ENCODE measurements at places on chromosomes 16 and 17.
A peak's percentile ranks its signal among the peaks of the same experiment; 100 is the strongest.

GRCh38 chr17:73954951-73955350, 248.5 kb upstream of the RPL38 start:
- DNase-seq, result no peak

GRCh38 chr16:2715519-2715918, 4.5 kb downstream of the PRSS27 start:
- DNase-seq, result peak; percentile 33

- DNase-seq, result no peak
Measured at GRCh38 chr16:3475604-3476375, 19.5 kb downstream of the C16orf90 start.

GRCh38 chr17:77826132-77826873, 132.2 kb upstream of the TNRC6C start:
- no peak for DNase-seq

- no peak for DNase-seq
Measured at GRCh38 chr16:892536-893255, 78.1 kb downstream of the LMF1 start.

DNA sequence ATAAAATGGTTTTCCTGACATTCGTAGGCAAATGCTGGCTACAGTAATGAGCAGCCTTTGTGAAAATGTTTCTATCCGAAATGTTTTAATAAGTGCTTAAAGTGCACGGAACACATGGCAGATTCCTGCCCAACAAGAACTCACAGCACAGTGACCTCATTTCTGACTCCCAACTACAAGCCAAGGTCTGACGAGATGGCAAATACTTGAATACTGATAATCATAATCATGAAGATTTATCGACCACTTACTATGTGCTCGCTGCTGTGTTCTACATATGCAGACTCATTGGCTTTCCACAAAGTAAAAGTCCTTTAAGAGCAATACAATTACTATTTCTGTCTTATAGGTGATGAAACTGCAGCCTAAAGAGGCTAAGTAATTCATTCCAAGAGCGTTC, 238.1 kb upstream of the CDH5 start:
- DNase-seq, result peak; percentile 20

DNA sequence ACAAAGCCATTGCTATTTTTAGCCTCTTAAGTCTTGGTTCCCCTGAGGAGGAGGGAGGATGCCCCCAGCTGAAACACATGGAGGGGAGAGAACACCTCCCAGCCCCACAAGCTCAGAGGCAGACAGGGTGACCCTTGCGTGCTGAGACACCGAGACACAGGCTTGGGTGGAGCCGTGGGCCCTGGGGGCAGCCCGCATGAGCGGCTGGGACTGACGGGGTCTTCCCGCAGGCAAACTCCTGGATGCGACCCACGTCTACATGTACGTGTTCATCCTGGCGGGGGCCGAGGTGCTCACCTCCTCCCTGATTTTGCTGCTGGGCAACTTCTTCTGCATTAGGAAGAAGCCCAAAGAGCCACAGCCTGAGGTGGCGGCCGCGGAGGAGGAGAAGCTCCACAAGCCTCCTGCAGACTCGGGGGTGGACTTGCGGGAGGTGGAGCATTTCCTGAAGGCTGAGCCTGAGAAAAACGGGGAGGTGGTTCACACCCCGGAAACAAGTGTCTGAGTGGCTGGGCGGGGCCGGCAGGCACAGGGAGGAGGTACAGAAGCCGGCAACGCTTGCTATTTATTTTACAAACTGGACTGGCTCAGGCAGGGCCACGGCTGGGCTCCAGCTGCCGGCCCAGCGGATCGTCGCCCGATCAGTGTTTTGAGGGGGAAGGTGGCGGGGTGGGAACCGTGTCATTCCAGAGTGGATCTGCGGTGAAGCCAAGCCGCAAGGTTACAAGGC, 9.8 kb downstream of the SLC16A3 start:
- DNase-seq, result peak; percentile 55

DNA sequence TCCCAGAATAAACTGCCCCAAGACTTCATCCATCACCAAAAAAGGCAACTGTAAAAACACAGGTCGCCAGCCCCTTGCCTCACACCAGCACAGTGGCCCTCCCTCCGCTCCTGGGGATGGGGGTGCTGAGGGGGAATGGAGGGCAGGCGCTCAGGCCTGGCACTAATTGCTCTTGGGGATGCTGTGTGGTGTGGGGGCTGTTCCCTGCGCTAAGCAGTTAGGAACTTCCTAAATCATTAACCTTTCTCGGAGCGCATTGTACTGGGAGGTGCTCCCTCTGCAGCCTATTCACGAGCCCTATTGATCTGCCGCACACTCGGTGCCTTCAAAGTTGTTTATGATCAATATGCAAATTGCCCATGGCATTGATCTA, 199.9 kb downstream of the ZFHX3 start:
- no peak for DNase-seq

DNA sequence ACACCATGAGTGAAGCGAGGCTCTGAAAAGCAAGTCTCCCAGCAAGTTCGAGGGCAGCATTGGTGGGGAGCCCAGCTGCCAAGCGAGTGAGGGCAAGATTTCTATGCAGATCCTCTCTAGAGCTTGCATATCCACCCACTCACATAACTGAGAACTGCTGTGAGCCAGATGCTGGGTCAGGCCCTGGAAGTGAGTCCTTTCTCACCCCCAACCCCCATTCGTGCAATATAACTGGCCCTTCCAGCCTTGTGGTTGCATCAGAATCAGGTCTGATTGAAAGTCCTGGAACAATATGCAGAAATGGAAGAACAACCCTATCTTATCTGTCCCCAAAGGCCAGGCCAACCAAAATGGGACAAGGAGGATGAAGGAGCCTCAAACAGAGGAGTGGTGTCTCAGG, 146.6 kb downstream of the IRX5 start:
- DNase-seq, result no peak

GRCh38 chr17:33090806-33091205, 99.2 kb downstream of the SPACA3 start:
- no peak for DNase-seq

- no peak for DNase-seq
Measured at GRCh38 chr16:26795184-26795583, 271.5 kb upstream of the C16orf82 start.

GRCh38 chr17:6749519-6749918, 6.3 kb upstream of the XAF1 start:
- peak; percentile 16 for DNase-seq

DNA sequence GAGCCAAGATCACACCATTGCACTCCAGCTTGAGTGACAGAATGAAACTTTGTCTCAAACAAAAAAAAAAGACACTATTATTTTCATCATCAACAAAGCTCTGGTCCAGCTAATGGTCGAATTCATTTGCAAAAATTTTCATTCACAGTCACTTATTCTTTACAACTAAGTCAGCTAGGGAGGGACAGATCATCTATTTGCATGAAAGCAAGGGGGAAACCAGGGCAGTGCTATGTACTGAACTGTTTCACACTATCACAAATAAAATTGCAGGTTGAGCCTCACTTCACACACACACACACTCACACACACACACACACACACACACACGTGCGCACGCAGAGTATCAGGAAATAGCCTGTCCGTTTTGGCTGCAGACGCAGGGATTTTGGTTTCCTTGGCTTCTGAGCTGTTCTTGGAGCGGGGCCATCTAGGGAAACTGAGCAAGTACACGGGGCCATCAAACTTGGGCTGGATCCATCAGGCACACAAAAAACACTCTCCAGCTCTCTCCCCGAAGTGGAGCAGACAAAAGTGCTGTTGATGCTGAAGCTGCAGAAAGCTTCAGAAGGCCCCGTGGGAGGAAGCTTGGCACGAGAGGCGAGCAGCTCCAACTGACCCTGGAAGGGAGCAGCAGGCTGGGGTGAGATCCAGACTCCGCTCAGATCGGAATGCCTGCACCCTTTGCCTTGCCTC, 44.3 kb upstream of the HELZ start:
- DNase-seq, result peak; percentile 96

- DNase-seq, result no peak
Measured at GRCh38 chr16:11687601-11688519, 19.6 kb downstream of the SNN start.

GRCh38 chr16:212999-213398, 16.2 kb downstream of the LUC7L start:
- DNase-seq, result no peak

- DNase-seq, result no peak
Measured at GRCh38 chr17:50939795-50940684, 73.9 kb upstream of the TOB1 start.

DNA sequence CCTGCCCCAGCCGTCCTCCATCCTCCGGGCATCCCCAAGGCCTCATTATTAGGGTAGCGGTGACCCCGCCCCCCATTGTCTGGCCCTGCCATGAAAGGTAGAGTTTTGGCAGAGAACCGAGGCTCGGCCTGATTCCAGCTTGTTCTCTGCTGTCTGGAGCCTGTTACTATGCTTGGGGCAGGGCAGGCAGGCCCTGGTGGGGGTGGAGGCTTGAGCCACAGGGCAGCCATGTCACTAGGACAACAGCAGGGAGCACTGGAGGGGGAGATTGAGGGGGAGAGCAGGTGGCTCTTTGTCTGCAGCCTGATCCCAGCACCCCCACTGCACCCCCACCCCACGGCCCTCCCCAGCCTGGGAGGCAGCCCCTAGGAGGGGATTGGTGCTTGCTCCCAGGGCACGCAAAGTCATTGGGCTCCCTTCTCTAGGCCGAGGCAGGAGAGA, 15.4 kb downstream of the RHBDL3 start:
- DNase-seq, result no peak

DNA sequence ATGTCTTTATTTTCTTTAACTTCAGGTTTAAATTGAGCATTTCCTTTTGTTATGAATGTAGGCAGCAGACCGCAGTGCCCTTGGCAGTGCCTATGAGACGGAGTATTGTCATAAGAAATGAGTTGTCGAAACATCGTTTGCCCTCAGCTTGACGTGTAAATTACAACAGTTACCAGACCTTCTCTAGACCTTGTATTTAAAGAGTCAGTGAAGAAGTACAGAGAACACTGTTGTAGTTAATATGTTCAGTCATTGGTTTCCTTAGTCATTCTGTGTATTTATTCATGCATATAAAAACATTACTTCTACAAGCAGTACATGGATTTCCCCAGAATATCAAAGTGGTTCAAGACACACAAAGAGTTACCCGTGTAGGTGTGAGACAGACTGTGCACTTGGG, 19.0 kb downstream of the IRF8 start:
- DNase-seq, result no peak

GRCh38 chr16:69064764-69065313, 40.6 kb upstream of the HAS3 start:
- no peak for DNase-seq

DNA sequence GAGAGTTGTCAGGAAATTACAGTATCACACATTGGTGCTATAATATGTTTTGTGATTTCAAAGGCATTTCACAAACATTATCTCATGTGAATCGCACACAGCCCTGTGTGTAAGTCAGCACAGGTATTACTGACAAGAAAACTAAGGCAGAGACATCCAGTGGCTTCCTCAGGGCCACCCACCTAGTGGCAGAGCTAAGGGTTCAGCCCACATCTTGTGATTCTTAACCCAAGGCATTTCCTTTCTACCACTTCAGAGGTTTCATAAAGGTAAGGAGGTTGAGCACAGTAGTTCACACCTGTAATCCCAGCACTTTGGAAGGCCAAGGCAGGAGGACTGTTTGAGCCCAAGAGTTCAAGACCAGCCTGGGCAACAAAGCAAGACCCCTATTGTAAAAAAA, 58.2 kb downstream of the STX8 start:
- DNase-seq, result no peak

- no peak for DNase-seq
Measured at GRCh38 chr16:89473136-89473712, 17.1 kb downstream of the ANKRD11 start.

- no peak for DNase-seq
Measured at GRCh38 chr16:5557966-5558365, 460.4 kb upstream of the EEF2KMT start.

DNA sequence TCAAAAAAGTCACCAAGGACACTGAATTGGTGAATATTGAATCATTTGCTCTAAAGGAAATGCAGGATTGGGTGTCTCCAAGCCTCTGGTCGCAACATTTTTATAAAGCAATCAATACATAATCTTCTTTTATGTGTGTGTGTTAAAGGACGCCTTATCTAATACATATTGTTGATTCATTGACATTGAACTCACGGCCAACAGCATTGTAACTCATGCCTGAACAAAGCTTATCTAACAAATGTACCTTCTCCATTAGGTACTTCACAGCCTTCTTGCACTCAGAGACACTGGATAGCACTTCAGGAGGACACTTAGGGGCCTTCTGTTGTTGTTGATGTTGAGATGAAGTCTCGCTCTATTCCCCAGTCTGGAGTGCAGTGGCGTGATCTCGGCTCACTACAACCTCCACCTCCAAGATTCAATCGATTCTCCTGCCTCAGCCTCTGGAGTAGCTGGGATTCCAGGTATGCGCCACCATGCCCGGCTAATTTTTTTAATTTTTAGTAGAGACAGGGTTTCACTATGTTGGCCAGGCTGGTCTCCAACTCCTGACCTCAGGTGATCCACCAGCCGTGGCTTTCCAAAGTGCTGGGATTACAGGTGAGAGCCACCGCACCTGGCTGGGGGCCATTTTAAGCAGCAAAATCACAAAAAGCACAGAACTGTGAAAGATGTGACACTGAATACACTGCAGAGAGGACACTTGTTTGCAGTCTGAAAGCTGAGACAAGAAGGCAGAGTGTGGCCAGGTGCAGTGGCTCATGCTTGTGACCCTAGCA, 13.2 kb upstream of the PDXDC1 start:
- DNase-seq, result no peak

GRCh38 chr16:11708421-11708820, 34.2 kb downstream of the TXNDC11 start:
- peak; percentile 36 for DNase-seq

GRCh38 chr16:55494994-55495421, 13.9 kb upstream of the LPCAT2 start:
- peak; percentile 95 for DNase-seq

GRCh38 chr17:6170349-6170748, 100.2 kb downstream of the WSCD1 start:
- no peak for DNase-seq

DNA sequence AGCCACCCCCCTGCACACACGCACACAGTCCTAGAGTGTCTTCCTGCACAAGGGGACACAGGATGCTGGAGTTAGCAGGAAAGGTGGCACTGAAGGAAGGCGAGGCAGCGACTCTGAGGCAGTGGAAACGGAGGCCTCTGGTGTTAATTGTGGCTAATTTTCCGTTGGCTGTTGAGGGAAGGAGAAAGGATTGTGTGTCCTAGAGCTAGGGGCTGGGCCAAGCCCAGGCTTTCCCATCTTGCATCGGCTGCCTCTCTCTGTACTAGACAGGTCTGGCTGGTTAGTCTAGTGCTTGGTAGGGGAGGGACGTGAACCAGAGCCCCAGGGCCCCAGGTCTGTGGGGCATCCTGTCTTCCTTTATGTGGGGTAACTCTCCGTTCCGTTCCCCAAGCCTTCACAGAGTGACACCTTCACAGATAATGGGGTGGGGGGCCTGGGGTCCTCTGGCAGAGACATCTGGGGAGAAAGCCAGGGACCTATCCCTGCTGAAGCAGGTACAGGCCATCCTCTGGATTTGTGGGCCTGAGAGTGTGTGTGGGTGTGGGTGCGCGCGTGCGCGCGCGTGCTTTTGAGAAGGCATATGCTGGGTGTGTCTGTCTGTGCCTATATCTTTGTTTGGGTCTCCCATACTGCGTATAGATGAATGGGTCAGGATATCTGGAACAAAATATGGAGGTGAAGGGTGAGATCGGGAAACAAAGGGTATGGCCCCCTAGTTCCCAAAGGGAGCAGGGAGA, at the start of gene CHD3:
Gene CHD3, plus strand, starts transcription at position 606 of the 737 bp plus-strand sequence. CDS start 212 bp downstream, outside the sequence.
- DNase-seq, result peak; percentile 19
